ENCODE measurements at places on chromosomes 3 and 15.

GRCh38 chr15:43794269-43795037 is 2.3 kb downstream of the SERF2 start:
- no peak for DNase-seq

GRCh38 chr3:186902713-186903112 is 27.6 kb upstream of the ST6GAL1 start:
- DNase-seq, result no peak

DNA sequence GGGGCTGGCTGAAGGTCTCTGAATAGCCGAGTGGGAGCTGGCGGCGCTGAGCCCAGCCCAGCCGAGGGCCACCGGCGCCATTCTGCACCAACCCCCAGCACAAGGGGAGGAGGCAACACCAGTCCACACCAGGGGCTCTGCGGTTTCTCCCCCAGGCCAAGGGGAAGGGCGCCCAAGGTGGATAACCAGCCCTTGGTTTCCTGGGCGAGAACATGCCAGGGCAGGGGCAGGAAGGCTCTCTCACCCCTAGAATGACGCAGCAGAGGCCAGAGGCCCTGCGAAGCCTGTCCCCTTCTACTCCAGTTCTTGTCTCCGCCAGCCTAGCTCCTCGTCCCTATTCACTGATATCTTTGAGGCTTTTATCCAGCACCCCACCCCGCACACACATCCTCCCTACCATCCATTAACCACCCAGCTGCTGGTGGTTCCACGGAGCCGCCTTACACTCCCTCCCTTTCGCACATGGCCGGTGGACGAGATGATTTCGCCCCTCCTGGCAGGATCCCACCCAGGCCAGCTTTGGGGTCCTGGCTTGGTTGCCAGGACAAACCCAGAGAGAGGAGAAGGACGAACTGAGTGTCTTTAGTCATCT is 1.3 kb downstream of the RBPMS2 start:
- DNase-seq, result no peak

GRCh38 chr15:33994005-33994615 is 25.8 kb downstream of the CHRM5 start:
- DNase-seq, result no peak

GRCh38 chr3:193756536-193756935 is 163.5 kb downstream of the OPA1 start:
- DNase-seq, result no peak

- DNase-seq, result no peak
Observed at GRCh38 chr15:89671687-89672086, 7.5 kb downstream of the PLIN1 start.

DNA sequence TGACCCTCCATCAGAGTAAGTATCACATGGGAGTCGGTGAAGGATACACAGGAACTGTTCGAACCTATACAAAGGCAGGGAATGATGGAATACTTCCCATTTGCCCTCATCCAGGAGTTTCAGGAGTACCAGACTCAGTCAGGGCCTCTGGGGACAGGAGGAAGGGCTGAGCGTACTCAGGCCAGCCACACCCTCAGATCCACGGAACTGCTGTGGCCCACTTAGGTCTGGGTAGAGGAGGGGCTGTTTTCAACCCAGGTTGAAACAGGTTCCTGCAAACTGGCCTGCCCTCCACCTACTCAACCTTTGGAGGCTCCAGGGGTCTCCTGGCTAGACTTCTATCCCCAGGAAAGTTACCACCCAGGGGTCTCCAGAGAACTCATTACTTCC is 6.7 kb upstream of the IGDCC3 start:
- no peak for DNase-seq

DNA sequence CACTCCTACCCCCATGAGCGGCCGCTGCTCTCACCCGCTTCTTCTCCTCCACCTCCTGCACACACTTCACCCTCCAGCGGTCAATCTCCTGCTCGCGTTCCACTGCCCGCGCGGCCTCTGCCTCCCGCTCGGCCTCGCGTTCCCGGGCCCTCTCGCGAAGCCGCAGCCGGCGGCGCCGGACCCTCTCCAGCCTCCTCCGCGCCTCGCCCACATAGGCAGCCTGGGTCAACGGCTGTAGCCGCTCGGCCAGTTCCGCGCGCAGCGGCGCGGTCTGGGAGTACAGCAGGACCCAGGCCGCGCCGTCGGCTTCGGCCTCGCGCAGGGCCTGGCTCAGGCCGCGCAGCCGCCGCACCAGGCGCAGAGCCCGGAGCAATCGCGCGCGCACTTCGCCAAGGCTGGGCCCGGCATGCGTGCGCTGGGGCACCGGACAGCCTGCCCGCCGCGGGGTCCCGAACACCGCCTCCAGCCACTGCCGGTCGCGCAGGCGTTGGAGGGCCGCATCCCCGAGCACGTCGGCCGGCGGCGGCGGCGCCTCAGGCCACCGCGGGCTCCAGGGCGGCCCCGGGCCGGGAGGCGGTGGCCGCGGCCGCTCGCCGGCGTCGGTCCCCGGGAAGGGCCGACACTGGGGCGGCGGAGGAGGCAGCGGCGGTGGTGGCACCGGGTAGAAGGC is 595 bp downstream of the PDCD7 start:
- DNase-seq, result no peak

- no peak for DNase-seq
Observed at GRCh38 chr3:48399387-48400172, 27.6 kb downstream of the FBXW12 start.

GRCh38 chr15:28107904-28108275 is 8.8 kb upstream of the OCA2 start:
- DNase-seq, result peak; percentile 45

DNA sequence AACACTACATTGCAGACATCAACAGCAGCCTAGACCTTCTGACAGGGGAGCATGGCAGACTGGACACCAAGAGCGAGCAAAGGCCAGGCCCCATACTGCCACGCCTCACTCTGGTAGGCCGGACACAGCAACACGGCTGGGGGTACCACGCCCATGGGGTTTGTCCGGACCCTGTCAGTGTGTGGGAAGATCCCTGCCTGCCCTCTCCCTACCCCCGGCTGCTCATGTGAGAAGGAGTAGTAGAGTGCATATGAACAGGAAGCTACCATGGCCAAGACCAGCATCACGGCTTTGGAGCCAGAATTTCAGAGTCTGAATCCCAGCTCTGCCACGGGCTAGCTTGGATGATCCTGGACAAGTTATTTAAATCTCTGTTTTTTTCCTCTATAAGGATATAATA is 27.9 kb downstream of the ALDH1L1 start:
- DNase-seq, result no peak

DNA sequence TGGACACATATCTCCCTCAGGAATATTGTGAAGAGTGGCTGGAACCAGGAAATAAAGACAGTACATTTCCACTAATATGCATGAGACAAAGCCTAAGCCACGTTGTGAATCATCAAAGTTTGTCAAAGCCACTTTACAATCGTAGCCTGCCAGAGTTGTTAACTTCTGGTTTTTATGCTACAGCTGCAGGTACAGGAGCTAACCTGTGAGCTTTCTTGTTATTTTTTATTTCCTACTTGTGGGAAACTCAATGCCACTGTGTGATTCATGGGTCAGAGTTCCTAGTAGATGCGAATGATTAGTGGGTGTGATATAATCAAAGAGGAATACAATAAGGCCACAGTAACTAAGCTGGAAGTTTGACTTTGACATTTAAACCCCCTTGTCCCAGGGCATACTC is 44.4 kb upstream of the TEX9 start:
- no peak for DNase-seq

DNA sequence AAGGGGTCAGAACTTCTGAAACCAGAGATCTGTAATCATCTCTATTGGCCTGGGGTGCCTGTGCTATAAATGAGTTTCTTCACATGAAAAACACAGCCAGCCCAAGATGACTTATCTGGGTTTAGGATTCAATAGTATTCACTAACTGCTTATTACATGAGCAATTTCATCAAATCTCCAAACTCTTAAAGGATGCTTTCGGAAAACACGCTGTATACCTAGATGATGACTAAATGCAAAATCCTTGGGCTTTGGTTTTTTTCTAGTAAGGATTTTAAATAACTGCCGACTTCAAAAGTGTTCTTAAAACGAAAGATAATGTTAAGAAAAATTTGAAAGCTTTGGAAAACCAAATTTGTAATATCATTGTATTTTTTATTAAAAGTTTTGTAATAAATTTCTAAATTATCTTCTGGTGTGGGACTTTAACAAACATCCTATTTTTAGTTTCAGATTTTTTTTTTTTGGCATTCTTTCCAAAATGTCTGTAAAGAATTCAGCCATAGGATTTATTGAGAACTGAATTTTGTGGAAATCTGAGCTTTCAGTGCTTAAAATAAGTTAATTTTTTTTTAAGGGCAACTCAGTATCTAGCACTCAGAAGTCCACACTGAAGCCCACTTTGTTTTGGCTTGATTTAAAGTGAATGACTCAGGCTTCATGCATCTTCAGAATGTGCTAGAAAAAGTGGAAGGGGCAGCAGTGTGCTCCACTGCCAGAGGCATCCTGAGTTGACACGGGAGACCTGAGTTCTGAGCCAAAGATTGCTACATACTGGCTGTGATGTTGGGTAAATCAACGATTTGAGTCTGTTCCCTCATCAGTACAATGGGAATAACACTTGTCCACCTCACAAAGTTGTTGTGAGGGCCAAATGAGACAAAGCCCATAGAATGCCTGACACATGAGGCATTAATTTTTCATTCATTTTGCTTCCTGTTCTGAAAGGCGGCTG is 18.7 kb downstream of the TMEM43 start:
- no peak for DNase-seq

DNA sequence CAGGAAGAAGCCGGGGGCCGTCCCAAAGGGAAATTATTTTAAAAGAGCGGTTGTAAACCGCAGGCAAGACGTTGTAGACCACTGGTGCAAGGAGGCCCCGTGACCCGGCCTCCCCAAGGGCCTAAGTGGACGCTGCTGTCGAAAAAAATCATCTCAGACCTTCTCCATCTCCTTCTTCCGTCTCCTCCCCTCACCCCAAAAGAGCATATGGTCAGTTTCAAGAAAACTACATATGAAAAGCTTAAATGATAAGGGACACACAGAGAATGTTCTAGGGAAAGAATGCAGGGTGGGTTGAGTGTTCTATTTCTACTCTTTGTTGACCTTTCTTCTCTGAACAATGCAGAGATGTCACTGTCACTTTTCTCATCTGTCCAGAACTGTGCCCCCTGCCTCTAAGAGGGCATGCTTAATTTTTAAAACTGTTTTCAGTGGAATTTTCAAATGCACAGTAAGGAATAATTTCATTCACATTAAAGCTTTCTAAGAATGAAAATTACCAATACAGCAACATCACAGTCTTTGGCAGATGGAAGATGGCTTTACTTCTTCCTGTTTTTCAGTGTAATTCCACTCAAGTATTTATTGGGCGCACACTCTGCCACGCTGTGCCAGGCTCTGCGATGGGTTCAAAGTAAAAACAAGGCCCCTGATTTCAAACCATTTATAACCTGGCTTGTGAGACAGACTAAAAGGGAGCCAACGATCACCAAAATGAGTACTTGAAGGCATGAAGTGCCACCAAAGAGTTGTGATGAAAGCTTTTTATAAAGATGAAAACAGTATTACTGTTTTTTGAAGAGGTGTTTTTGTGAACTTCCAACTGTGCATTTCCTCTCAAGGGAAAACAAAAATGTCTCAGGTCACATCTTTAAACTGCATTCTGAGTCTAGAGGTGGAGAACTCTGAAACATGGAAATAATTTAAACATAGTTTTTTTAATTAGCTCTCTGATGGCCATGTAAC is 891 bp upstream of the TOP2B start:
- DNase-seq, result no peak

DNA sequence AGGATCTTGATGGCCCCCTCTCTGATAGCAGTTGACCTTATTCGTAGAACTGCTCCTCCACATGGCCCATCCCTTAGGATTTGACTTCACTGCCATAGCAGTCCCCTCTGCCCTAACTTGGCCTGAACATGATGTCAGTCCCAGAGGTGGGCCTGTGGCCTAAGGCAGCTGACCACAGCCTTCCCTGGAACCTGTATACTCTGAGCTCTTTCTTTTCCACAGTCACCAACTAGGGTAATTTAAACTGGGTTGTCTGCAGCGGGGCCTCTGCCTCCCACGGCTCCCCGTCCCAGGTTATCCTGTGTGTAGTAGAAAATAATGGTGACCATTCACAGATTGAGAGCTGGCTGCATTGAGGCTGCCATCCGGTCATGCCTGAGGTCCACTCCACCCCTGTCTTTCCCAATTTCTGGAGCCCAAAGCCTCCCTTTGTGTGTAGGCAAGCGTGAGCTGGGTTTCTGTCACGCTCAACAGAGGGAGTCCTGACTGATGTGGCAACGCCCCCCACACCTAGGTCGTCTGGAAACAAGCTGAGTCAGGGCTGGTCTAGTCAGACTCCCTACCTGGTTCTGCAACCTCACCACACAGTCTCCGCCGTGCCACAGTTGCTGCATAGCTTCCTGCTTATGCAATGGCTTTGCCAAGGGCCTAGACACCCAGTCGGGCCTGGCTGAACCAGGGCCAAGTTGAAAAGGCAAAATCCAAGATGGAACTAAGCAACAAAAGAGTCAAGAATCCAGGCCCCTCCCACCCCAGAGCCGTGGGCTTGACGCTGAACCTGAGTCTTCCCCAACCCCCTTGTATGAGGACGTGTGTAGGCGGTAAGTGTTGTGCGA is 284.5 kb downstream of the XXYLT1 start:
- no peak for DNase-seq

DNA sequence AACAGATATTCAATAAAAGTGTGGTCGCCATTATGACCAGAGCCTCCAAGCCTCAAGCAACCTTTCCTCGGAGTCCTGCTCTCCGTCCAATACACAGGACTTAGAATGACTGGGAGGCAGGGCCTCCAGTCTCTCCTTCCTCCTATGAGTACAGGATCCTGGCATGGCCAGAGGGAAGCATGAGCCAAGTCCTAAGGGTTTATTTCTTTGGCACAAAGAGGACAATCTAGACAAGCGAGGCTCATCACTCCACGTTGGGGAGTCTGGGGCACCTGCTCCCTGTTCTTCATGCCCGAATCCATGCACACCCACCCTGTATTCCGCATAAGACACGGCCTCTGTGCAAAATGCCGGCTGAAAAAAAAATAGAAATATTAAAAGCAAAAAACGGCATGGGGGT is 6.8 kb downstream of the PRRT3 start:
- no peak for DNase-seq

DNA sequence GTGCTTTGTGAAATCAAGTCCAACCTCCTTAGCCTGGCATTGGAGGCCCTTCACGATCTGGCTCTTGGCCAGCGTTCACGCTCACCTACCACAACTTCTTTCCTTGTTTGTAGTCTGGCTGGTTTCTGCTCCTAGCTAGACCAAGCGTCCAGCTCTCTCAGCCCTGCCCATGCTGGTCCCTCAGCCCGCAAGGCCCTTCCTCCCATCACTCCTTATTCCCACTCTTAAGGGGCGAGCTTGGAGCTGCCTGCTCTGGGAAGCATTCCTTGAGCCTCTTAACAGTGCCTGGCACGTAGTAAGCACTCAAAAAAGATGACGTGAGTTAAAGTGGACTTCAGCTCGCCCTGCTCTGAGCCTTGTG is 8.7 kb downstream of the SLC6A6 start:
- no peak for DNase-seq

All from NCI-H1694 treated with DMSO at 0.1 percent for 48 hours (cell line).